ENCODE measurements at places on chromosomes 5 and 9.

GRCh38 chr5:179287071-179287470 lies 58.2 kb downstream of the ADAMTS2 start:
- DNase-seq = no peak

DNA sequence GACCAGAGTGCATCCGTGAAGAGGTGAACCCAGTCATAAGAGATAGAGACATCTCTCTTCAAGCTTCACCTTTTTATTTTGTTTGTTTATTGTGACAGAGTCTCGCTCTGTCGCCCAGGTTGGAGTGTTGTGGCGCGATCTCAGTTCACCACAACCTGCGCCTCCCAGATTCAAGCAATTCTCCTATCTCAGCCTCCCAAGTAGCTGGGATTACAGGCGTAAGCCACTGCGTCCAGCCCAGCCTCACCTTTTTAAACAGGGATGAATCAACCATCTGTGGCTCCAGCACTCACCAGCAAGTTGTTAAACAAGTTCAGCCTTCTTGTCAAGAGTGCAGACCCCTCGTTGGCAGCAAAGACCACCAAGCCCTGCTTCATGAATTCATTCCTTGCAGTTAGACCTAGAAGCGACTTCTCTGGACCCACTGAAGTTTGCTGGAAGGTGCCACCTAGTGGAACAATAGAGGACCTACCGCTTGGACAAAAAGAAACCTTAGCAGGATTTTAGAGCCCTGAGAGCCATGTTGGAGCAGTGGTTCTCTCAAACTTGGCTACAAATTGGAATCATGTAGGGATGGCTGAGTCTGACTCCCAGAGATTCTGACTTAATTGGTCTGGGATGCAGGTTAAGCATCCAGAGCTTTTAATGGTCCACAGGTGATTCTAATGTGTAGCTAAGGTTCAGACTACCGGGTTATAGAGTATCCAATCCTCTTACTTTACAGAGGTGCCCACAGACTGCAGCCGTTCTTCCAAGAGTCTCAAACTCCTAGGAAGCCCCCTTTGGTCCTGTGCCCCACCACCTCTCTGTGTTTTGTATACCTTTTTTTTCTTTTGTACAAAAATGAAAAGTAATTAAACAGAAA lies 10.5 kb upstream of the GALNT10 start:
- DNase-seq = no peak

DNA sequence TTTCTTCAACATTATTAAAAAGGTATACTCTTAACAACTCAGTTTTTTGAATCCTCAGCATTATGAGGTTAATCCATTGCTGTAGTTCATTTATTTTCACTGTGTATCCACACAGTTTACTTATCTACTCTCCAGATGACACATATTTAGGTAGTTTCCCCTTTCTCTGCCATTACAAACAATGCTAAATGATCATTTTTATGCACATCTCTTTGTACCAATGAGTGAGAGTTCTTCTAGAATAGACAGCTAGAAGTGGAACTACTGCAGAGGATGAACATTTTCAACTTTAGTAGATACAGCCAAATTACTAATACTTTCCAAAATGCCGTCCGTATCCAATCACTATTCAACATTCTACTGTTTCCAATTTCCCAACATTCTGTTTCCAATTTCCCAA lies 11.5 kb downstream of the AFF4 start:
- no peak for DNase-seq

GRCh38 chr9:98445576-98445975 lies 190.1 kb upstream of the TBC1D2 start:
- DNase-seq = no peak

DNA sequence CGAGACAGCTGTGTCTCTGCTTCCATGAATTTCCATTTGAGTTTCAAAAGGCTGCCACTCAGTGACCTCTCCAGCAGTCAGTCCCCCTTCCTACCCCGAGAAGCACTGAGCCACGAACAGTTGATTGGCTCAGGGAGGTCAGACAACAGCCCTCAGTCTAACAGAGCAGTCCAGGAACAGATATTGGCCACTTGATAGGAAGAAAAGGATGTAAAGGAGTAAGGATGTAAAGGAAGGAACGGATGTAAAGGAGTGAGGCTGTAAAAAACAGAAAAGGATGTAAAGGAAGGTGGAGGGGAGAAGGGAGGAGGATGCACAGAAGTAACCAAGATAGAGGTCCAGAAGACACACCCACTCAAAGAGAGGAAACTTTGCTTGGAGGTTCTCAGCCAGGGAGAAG lies 3.2 kb upstream of the NR4A3 start:
- no peak for DNase-seq

- DNase-seq = no peak
Observed at GRCh38 chr9:72041775-72042194, 18.6 kb downstream of the C9orf57 start.

DNA sequence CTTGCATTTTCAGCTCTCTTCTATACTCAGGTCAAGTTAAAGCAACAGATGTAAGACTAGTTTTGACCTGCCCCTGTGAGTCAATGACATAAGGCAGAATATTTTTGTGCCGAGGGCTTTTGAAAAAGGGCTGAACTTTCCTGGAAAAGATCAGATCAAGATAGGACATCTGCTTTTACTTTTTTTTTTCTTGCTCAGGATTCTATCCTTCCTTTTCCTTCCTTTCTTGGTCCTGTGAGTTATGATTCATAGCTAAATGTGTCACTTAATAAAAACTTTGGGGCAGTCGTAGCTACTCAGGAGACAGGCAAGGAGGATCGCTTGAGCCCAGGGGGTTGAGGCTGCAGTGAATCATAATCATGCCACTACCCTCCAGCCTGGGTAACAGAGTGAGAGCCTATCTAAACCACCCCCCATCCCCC lies 84.3 kb upstream of the BRINP1 start:
- no peak for DNase-seq

DNA sequence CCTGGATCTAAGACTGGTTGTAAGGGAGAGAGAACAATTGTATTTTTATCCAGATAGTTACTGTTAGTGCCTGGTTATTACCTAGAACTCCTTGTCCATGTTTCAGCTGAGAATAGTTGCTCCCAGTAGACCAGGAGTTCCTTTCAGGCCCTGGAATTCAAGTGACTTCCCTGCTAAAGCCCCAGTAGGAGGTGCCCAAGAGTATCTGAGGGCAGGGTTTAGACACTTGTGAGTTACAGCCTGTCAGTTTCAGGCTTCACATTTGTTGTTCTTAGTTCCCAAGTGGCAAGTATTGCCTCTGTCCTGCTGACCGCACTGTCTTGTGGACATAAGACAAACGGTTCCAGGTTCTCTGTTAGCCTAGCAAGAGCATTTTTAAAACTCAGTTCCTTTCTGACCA lies 743.9 kb upstream of the SEMA6A start:
- DNase-seq = no peak

DNA sequence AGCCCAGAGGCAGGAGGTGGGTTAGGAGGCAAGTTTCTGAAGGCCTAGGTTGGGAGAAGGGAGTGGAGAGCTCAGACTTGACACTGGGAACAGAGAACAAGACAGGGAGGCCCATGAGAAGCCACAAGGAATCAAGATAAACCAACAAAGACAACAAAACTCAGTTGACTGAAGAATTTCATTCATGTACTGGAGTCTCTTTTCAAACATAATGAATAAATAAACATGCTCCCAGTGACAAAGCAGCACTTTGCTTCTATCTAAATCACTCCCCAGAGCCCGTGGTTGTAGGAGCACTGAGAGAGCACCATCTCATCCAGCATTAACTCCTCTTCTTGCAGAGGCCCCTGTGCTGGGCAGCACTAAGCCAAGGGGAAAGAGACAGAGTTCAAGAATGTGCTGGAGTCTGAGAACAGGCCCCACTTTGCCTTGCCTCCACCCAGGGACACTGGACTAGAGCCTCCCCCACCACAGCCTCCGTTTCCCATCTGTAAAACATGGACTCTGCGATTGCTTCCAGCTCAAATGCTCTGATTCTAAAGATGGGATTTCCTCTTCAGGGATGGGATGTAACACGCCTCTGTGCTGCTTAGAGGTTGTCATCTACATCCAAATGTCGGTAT lies 282.0 kb downstream of the SPOCK1 start:
- DNase-seq = no peak

DNA sequence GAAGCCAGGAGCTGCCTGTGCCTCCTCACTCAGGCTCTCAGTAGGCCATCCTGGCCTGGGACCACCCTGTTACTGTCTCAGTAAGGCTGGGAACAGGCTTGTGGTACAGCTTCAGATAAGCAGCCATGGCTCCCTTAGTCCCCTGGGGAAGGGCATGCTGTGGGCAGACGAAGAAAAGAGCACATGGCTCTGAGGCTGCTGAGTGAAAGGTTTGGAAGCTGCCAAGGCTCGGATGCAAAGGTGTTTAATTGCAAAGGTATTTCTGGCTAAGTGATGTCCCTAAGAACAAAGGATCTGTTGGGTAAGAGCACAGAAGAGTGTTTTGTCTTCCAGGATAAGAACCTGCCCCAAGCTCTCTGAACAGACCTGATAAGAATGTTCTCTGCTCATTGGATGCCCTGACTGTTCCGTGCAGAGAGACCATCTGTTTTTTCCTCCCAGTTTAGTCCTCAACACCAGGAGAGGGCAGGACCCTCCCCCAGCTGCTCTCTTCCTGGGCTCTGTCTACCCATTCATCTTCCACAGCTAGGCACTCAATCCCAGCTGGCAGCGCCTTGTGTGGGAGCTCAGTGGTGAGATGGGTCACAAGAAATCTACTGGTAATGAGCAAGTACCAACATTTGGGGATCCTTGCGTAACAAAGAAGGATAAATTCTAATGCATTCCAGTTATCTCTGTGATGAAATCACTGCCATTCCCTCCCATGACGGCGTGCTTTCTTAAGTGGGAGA lies 17.7 kb downstream of the ANGPTL2 start:
- DNase-seq = no peak

DNA sequence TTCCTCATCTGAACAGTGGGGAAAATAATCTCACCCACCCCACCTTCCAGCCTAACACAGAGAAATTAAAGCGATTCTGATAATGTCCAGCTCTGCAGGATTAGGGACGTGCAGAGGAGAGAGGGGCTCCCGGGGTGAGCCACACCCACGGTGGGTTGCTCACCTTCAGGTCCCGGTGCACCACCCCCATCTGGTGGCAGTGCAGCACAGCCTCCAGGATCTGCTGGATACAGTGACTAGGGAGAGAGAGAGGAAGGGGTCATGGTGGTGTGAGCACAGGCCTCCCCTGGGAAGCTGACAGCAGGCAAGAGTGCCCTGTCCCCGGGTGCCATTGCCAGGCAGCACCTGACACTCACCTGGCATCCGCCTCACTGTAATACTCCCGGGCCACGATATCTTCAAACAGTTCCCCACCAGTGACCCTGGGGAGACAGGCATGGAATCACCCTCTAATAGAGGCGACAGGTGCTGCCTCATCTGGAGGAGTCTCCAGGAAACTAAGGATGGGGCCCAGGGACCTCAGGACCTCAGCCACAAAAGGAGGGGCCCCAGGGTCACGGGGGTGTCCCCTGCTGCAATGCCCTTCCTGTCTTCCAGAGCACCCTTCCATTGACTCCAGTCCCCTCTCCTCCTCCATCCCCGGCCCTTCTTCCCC lies 33.0 kb downstream of the CAMK2A start:
- no peak for DNase-seq

DNA sequence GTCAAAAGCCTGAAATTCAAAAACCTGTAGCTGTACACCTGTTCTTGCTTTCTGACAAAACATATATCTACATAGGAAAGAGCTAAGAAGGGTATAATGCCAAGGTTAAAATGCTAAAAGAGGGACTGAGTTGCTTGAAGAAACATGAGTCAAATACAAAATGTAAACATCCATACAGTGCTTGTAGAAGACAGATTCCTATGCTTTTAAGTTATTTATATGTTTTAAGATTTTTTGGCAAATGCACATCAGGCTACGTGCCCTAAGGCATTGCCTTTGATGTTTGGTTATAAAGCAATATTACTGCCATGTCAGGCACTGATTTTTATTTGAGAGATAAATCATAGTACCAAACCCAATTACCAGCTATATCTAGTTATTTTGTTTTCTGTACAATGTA lies 269.0 kb downstream of the EDIL3 start:
- no peak for DNase-seq

DNA sequence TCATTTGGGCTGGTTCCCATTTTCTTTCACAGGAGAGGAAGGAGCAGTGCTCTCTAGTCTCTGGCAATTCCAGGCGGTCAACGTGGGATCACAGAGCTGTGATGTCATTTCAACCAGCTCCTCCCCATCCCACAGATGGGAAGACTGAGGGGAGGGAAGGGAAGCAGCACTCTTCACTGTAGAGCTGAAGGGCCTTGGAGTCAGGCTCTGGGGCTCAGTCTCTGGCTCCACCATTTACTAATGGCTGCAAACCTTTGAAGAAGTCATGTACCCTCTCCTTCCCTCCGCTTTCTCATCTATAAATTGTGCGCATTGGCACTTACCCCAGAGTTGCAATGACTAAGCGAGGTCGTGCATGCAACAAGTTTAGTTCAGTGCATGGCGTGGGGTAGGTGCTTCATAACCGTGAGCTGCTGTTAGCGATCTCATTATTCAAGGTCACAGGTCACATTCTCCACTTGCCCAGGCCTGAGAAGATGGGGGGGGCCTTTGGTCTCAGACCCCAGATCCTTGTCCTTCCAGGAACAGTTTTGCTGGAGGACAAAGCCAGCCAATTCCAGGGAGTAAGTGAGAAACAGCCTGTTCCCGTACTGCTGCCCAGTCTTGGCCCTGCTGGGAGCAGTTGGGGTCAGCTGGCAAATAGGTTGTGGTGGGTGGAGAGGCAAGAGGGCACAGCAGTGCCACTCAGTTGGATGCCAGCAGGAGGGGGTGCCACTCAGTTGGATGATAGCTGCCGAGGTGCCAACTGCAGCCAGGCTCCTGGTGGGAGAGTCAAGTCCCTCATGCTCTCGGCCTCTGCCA lies 136.7 kb downstream of the RGS3 start:
- no peak for DNase-seq

DNA sequence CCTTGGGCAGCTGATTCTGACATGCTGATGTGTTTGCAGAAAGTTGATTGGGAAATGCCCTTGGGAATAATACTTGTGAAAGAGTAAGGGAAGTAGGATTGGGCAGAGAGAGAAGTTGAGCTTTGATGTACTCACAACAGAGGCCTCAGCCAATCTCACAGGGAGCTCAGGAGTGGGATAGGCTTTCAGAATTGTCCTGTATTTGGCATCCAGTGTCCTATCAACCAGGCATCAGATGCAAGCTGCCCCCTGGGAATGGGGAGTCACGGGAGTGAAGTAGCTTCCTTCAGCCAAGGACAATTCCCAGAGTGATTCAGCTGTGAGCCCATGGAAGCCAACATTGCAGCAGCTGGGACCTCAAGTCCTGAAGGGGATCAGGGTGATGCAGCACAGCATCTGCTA lies 39.6 kb downstream of the DMAC1 start:
- DNase-seq = no peak

- DNase-seq = no peak
Observed at GRCh38 chr5:115484368-115484767, 60.2 kb downstream of the FEM1C start.

Data from stimulated activated CD4-positive, alpha-beta T cell treated with anti-CD3 and anti-CD28 coated beads, TNF-alpha, amount 100 ng/mL, for 1 hour (primary cell).